ENCODE measurements at places on chromosomes 13 and 19. TPM values are rescaled to one million over a fixed set of nuclear protein-coding genes. Genes with fewer than 3 reads are reported as not detected.

PALM3 gene
- total RNA-seq: 9.3 TPM

KASH5 gene
- 0.20 TPM for total RNA-seq

PSG5 gene
- total RNA-seq: not detected

YJEFN3 gene
- 3.6 TPM for total RNA-seq

MEX3D gene
- total RNA-seq: 34.0 TPM

DNA sequence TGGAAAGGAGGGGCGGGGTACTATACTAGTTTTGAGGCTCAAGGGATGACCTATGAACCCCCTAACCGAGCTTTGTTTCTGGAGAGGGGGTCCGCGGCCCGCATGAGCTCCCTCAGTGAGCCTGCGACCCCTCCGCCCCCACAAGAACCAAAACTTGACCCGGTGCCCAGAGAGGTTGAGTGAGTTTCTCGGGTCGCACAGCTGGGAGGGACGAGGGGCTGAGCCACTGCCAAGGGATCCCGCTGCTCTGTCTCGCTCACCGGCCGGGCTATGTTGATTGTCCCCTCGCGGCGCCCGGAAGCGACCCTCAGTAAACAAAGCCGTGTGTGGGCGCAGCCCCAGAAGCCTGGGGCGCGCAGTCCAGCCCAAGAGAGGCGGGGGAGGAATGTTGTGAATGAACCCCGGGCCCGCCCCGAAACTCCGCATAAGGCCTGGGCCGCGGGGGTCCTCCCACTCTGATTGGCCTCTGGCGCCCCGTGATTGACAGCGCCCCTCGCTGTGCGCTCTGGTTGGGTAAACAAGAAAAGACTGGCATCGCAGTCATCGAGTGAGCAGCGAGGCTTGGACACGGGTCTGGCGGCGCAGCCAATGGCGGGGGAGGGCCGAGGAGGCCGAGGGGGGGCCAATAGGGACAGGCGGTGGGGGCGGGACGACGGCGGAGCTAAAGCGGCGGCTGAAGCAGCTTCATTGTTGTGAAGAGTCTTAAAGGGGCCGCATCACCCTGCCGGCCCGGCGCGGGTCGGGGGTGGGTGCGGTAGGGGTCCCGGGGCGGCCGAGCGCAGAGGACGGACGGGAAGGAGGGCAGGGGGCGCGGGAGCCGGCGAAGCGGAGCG lies at the start of gene ZSWIM4:
Gene ZSWIM4, plus strand, starts transcription at position 687 of the 833 bp plus-strand sequence. CDS start 206 bp downstream, outside the sequence.
- peak; percentile 99 for DNase-seq

DNA sequence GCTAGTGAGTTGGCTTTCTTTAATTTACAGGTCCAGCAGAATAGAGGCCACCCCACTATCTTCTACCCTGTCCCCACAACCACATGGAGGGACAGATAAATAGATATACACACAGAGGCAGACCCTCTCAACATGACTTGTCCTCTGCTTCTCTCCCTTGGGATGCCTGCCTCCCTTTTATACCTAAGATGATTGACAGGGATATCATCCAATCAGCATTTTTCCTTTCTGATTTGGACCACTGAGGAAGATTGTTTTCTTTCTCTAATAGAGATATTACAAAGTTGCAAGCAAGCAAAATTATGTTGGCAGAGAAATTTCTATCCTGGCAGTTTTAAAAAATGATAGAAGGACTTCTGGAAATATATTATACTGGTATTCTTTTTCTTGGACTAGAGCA lies 35.8 kb downstream of the STOML3 start:
- peak; percentile 10 for DNase-seq

- DNase-seq: no peak
These were observed 11.8 kb upstream of the CEACAM4 start for GRCh38 chr19:41638641-41639081.

DNA sequence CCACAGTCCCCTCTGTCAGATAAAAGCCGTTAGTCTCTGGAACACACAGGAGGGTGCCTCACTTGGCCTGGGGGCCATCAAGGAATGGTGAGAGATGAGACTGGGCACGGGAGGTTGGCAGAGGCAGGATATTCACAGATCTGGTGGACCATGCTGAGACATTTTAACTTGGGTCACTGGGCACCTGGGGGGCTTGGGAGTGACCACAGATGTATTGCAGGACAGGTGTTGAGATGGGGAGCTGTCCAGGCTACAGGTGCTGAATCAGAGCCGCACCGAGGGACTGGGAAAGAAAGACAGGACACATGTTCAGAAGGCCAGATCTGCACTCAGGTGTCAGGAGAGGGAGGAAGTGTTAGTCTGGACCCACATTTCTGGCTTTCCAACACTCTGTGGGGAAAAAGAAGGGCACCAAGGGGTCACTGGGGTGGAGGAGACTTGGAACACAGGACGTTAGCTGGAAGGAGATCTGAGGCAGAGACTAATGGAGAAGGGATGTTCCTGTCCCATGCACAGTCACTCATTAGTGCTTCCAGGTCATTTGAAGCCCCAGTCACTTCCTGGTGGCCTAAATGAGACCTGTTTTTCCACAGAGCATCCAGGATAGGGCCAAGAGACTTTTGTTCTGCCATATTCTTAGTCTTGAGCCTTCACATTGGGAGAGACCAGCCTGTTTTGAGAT lies 56.1 kb downstream of the CHST8 start:
- DNase-seq: peak; percentile 6

DNA sequence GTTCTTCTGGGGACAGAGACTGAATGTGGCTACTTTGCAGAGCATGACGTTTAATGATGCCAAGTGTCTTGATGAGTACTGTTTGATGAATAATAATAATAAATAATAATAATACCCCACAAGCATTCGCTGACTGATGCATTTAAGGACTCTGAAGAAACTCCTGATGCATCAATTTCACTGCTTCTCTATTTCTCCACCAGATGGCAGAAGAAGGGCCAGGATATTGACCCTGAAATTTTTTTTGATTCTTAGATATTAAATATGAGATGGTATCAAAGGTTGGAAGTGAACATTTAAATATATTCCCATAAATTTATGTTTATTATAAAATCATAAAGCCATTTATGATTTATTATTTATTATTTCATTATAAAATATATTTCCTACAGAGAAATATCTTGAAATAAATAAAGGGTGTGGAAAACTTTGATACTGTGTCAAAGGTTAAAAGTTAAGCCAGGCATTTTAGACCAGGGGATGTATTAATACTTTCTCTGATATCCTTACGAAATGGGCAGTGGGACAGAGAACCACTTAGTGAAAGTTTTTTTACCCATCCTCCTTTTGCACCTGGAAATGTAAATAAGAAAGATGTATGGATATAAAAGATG lies 170.9 kb downstream of the LACC1 start:
- DNase-seq: peak; percentile 6

- DNase-seq: peak; percentile 9
These were observed 10.3 kb downstream of the CIC start for GRCh38 chr19:42279155-42279901.

GRCh38 chr13:99959540-99960230 lies 11.9 kb downstream of the ZIC5 start:
- DNase-seq: no peak

GRCh38 chr19:39024875-39025641 lies 7.3 kb downstream of the FBXO27 start:
- DNase-seq: peak; percentile 52
